Activated CD8-positive, alpha-beta memory T cell treated with anti-CD3 and anti-CD28 coated beads, Interleukin-2, amount 10 ng/mL, durations not matched to agents 7 days and 5 days (primary cell): ENCODE measurements at places on chromosomes 5 and 9. TPM values are rescaled to one million over a fixed set of nuclear protein-coding genes. Genes with fewer than 3 reads are reported as not detected.

ALG2 gene
- total RNA-seq: 35.4 TPM

TRIM41 gene
- 40.7 TPM for total RNA-seq

ZNF618 gene
- total RNA-seq: 0.54 TPM

TSSK1B gene
- not detected for total RNA-seq

DNA sequence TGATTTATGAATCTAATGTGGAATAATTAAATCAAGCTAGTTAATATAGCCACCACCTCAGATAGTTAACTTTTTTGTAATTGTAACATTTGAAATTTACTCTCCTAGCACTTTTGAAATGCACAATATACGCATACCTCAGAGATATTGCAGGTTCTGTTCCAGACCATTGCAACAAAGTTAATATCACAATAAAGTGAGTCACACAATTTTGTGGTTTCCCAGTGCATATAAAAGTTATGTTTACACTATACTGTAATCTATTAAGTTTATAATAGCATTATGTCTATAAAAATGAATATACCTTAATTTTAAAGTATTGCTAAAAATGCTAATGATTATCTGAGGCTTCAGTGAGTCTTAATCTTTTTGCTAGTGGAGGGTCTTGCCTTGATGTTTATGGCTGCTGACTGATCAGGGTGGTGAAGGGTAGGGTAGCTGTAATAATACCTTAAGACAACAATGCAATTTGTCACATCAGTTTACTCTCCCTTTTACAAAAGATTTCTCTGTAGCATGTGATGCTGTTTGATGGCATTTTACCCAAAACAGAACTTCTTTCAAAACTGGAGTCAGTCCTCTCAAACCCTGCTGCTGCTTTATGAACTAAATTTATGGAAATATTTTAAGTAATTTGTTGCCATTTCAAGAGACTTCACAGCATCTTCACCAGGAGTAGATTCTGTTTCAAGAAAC is 235.1 kb upstream of the ADAMTSL1 start:
- H3K36me3 ChIP-seq: no peaks in the 10 kb centered on the region
- no peak overlapping the region for H3K27ac ChIP-seq
- no peak for DNase-seq
- H3K4me3 ChIP-seq: no peak overlapping the region
- no peaks in the 10 kb centered on the region for H3K27me3 ChIP-seq

DNA sequence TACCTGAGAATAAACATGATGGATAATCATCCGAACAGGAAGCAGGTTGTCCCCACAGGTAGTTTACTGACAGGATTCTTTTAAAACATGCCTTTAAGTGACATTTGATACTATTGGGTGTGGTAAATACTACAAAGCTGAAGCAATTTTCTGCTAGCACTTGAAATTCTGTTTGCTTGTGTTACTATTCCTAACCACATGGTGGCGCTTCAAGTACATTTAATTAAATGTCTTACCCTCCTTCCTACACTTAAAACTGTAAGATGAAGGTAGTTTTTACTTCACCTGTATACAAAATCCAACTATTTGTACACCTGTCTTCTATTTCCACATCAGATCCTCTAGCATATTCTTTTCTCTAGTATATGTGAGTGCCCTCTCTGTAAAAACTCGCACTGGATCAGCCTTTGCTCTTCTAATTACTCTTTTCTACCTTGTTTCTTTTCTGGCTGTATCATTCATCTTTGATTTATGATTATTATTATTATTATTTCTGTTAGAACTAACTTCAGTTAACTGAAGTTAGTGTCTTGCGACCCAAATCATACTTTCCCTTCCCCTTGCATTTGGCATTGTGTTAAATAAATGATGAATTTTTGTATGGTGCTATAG is 18.4 kb downstream of the SLC25A46 start:
- no peak for DNase-seq
- H3K27ac ChIP-seq: no peak overlapping the region
- peaks cover 32% of the 10 kb centered on the region for H3K36me3 ChIP-seq
- H3K4me1 ChIP-seq: peaks cover 29% of the 10 kb centered on the region
- H3K27me3 ChIP-seq: no peaks in the 10 kb centered on the region
- no peak overlapping the region for H3K4me3 ChIP-seq

- H3K36me3 ChIP-seq: no peaks in the 10 kb centered on the region
- peak; percentile 89 for DNase-seq
- peak overlapping the region; percentile 88 for H3K27ac ChIP-seq
- H3K4me3 ChIP-seq: peak overlapping the region; percentile 56
- H3K27me3 ChIP-seq: no peaks in the 10 kb centered on the region
- peaks cover 55% of the 10 kb centered on the region for H3K4me1 ChIP-seq
Measured at GRCh38 chr5:144189800-144190429, 19.2 kb downstream of the KCTD16 start.

DNA sequence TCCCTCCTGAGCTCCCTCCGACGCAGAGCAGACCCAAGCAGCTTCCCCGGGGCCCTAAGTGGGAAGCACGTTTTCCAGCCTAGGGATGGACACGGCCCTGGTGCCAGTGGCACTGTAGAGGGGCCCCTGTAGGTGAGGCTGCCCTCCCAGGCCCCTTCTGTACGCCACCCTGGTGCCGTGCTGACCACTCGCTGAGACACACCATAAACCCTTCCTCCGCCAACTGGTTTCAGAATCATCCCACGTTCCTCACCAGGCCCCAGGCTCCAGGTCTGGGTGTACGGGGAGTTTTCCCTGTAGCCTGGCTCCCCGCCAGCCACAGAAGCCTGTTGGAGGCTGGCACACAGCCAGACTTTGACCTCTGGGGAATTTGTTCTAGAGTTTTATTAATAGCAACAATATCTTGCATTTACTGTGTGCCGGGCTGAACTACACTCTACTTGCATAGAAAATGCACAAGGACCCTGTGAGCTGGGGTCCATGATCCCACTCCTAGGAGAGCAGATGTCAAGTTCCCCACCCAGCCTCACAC is 18.2 kb upstream of the WDR38 start:
- H3K4me3 ChIP-seq: no peak overlapping the region
- no peaks in the 10 kb centered on the region for H3K4me1 ChIP-seq
- no peak overlapping the region for H3K27ac ChIP-seq
- H3K36me3 ChIP-seq: no peaks in the 10 kb centered on the region

DNA sequence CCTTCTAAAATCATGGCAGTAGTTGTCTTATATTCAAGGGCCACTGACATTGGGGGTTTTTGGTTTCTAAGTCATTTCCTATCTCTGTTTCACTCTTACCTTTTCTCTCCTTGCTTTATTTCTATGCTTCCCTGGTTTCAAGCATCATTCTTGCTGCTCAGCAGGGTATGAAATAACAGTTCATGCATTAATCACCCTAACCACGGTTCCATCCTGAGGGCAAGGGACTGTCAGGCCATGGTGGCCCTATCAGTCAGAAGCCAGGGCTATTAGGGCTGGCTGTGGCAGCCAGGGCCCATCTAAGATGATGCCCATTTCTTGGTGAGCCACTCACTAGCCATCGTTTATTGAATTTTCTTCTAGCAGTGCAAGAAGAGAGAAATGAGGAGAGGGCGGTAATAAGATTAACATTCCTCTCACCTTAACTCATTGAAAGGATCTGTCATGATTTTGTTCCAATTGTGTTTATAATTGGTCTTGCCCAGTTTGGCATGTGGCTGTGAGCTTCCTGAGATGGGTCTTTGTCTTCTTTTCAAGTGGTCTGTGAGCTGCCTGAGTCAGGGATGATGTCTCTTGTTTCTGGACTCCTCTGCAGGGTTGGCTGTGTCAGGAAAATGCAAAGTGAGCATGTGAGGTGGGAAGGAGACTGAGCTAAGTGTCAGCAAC is 45.2 kb downstream of the CYSTM1 start:
- no peak overlapping the region for H3K27ac ChIP-seq
- peaks cover 25% of the 10 kb centered on the region for H3K4me1 ChIP-seq
- DNase-seq: no peak
- no peaks in the 10 kb centered on the region for H3K27me3 ChIP-seq
- H3K36me3 ChIP-seq: peaks cover 1% of the 10 kb centered on the region

DNA sequence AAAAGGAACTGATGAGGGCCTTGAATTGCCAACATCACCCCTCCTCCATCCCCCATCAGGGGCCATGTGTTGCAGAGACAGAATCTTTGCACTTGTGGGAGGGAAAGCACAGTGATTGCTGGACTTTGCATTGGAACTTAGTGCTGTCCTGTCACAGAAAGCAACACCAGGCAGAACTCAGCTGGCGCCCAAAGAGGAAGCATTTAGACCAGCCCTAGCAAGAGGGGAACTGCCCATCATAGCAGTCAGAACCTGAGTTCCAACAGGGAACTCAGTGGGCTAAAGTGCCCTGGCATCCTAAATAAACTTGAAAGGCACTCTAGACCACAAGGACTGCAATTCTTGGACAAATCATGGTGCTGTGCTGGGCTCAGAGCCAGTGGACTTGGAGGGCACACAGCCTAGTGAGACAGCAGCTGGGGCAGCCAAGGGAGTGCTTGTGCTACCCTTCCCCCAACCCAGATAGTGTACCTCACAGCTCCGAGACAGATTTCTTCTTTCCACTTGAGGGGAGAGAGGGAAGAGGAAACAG is 128.1 kb downstream of the ACTL7B start:
- no peak for DNase-seq
- no peaks in the 10 kb centered on the region for H3K4me1 ChIP-seq
- H3K36me3 ChIP-seq: no peaks in the 10 kb centered on the region
- no peaks in the 10 kb centered on the region for H3K27me3 ChIP-seq

GRCh38 chr9:133767008-133767407 is 28.9 kb upstream of the SARDH start:
- no peak overlapping the region for H3K4me3 ChIP-seq
- H3K36me3 ChIP-seq: peaks cover 2% of the 10 kb centered on the region

DNA sequence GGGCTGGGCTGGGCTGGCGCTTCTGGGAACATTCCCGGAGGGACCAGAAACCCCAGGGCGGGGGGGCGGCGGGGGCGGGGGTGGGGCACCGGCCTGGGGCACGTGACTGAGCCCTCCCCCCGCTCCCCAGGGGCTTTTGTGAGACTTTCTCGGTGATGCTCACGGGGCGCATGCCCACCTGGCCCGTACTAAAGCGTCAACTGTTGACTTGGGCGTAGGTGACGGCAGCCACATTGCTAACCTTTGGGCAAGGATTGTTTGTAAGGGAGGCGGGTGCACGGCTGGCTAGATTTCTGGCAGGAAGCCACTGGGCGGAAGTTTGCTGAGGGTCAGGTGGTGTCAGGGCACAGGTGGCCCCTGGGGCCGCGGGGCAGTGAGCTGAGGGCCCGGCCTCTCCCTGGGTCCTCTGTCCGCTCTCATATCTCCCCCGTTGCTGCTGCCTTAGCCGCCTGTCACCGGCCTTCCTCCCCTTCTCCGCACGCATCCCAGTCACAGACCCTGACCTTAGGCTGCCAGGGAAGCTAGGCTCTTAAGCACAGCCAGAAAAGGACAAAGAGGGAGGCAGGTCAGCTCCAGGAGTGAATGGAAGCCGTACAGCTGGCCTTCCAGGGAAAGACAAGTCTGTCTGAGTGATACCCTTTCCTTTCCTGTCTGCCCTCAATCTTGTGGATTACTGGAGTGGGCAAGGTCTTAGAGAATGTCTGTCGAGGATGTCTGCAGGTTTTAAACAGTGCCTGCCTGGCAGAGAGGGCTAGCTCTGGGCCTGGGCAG is 812 bp downstream of the CACFD1 start:
- no peak for DNase-seq
- peaks cover 2% of the 10 kb centered on the region for H3K4me1 ChIP-seq
- H3K27ac ChIP-seq: no peak overlapping the region
- no peaks in the 10 kb centered on the region for H3K36me3 ChIP-seq
- peaks cover 20% of the 10 kb centered on the region for H3K27me3 ChIP-seq

DNA sequence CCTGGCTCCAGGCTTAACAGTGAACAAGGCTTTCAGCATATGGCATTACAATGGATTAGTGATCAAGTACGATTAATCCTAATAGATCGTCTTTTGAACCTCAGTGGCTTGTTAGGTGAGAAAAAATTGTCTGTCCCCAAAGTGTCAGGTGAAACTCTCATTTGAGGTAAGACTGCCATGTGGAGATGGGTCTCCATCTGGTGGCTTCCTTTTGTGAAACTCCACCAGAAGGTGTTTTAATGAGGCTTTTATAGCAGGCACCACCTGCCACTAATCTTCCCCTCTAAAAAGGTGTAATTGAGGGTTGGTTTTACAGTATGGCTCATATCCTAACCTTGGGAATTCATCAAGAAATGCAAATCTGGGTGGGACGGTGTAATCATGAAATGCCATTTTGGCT is 471.1 kb upstream of the MPDZ start:
- H3K27ac ChIP-seq: no peak overlapping the region
- H3K27me3 ChIP-seq: no peaks in the 10 kb centered on the region
- DNase-seq: no peak
- no peaks in the 10 kb centered on the region for H3K36me3 ChIP-seq

DNA sequence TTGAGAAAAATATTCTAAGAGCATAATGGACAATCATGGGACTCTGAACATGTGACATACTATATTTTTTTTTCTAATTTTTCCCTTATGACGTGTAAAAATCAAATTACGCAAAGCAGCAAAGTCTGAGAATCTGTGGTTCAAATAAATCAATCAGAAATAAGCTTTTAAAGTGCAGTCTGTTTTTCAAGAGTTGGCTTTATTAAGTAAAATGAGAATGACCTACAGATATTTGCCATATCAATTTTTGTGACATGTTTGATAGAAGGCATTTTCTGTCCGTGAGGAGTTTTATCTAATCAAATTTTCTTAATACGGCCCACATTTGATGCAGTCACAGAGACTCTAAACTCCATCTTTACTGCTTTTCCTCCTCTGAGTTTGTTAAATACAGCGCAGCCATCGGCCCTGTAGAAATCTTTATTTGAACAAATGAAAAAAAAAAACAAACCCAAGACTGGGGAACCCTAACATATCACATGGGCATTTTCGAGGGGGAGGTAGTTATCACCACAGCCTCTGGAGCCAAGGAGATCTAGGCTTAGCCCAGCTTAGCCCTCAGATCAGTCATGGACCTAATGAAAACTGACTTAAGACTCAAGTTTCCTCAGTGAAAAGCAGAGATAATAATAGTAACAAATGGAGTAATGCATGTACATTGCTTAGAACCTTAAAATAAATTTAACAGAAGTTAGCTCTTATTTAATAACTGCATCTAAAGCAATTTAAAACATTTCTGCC is 263.6 kb upstream of the C9orf72 start:
- no peaks in the 10 kb centered on the region for H3K4me1 ChIP-seq
- no peaks in the 10 kb centered on the region for H3K36me3 ChIP-seq
- DNase-seq: no peak
- H3K27me3 ChIP-seq: peaks cover 2% of the 10 kb centered on the region
- H3K27ac ChIP-seq: no peak overlapping the region
- no peak overlapping the region for H3K4me3 ChIP-seq

- no peaks in the 10 kb centered on the region for H3K36me3 ChIP-seq
- no peaks in the 10 kb centered on the region for H3K4me1 ChIP-seq
- no peak overlapping the region for H3K27ac ChIP-seq
- H3K4me3 ChIP-seq: no peak overlapping the region
- no peak for DNase-seq
Measured at GRCh38 chr5:14114615-14115251, 28.4 kb upstream of the TRIO start.

DNA sequence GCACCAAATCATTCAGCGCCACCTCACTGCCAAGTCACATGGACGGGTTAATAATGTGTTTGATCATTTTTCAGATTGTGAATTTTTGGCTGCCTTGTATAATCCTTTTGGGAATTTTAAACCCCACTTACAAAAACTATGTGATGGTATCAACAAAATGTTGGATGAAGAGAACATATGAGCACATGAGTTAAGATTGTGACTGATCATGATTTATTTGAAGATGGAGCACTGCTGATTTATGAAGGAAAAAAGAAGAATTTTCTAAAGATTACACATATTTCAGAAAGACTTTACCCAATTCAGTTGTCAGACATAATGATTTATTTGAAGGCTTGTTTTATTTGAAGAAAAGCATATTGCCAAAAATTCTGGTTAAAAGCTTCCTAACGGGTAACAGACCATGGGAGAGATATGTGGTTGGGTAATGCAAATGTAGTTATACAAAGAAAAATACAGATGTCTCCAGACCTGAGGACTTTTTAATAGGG is 37.4 kb downstream of the TNFAIP8 start:
- H3K4me1 ChIP-seq: peaks cover 78% of the 10 kb centered on the region
- H3K27me3 ChIP-seq: no peaks in the 10 kb centered on the region
- no peak overlapping the region for H3K4me3 ChIP-seq
- no peak for DNase-seq
